ENCODE measurements at places on chromosomes 11 and 22.

- no peak overlapping the region for H3K27ac ChIP-seq
- H3K4me1 ChIP-seq = peaks cover 86% of the 10 kb centered on the region
- H3K36me3 ChIP-seq = peaks cover 20% of the 10 kb centered on the region
- no peaks in the 10 kb centered on the region for H3K27me3 ChIP-seq
- H3K4me3 ChIP-seq = no peak overlapping the region
- no peak for DNase-seq
Measured at GRCh38 chr22:40213478-40213877, 35.8 kb downstream of the TNRC6B start.

GRCh38 chr11:107577346-107577711, 11.8 kb upstream of the ALKBH8 start:
- DNase-seq = no peak
- no peaks in the 10 kb centered on the region for H3K4me1 ChIP-seq
- peaks cover 8% of the 10 kb centered on the region for H3K27me3 ChIP-seq
- no peak overlapping the region for H3K4me3 ChIP-seq

DNA sequence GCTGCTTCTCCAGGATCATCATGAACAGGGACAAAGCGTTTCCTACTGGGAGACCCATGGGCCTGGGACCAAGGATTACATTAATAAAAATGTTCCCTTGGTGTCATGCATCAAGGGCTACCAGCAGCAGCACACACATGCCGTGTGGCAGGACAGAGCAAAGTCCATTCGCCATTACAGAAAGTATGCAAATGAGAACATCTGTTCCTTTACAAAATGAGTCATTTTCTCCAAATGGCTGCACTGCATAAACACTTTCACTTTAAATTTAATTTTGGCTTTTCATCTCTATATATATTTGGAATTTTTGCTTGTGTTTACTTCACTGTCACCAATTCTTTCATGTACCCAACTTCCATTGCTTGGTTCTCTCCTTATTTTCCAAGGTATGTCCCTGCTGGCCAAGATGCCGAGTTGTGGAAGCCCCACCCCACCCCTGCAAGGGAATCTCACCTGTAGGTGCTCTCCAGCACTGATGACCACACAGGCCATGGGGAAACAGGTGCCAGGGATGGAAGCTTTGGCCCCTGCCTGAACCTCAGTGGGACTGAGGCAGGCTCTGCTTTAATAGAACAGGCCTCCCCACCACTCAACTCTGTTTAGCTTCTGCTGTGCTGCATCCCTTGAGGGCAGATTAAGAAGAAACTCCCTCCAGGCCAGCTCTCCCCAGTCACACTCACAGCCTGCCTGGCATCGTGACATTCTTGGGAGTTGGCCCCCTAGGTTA, 15.6 kb upstream of the GNAZ start:
- H3K27me3 ChIP-seq = peaks cover 27% of the 10 kb centered on the region
- no peaks in the 10 kb centered on the region for H3K36me3 ChIP-seq
- H3K27ac ChIP-seq = no peak overlapping the region
- H3K4me3 ChIP-seq = no peak overlapping the region

DNA sequence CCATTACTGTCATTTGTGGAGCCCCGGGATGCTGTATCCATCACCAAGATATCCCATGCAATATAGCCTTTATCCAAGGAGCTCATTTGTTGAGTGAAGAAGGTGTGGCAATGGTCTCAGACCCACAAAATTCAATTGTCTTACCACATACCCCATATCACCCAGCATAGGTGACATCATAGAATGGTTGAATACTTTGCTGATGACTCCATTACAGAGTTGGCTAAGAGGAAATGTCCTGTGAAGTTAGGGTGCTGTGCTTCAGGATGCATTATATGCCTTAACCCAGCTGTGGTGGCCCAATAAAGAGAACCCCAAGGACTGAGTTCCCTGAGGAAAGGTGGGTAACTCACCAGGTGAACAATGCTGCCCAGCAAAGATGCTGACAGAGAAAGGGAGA, 113.7 kb downstream of the EFCAB6 start:
- no peak overlapping the region for H3K27ac ChIP-seq
- no peak overlapping the region for H3K4me3 ChIP-seq
- DNase-seq = no peak
- H3K27me3 ChIP-seq = peaks cover 13% of the 10 kb centered on the region

- H3K4me1 ChIP-seq = no peaks in the 10 kb centered on the region
- no peaks in the 10 kb centered on the region for H3K36me3 ChIP-seq
- H3K4me3 ChIP-seq = no peak overlapping the region
- DNase-seq = no peak
Measured at GRCh38 chr11:11318961-11319360, 34.1 kb downstream of the CSNK2A3 start.

GRCh38 chr11:23023319-23023718, 163.0 kb upstream of the CCDC179 start:
- H3K27me3 ChIP-seq = no peaks in the 10 kb centered on the region
- no peaks in the 10 kb centered on the region for H3K36me3 ChIP-seq
- H3K27ac ChIP-seq = no peak overlapping the region
- no peak for DNase-seq
- H3K4me3 ChIP-seq = no peak overlapping the region

DNA sequence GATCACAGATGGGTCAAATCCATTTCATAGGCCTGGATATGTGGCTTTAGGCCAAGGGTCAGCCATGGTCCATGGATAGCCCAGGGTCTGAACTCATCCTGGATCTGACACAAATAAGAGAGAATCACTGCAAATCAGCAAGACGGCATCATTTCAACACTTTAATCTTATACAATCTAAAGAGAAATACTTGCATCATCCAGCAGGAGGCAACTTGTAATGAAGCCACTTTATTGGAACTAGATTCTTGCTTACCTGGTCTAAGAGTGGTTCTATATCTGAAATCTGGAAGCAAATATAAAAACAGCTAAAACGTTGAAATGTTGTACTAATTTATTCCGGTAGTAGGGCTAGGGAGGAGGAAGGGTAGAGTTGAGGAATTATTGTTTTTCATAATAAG, 870.1 kb downstream of the JRKL start:
- no peak overlapping the region for H3K4me3 ChIP-seq
- H3K27ac ChIP-seq = no peak overlapping the region
- H3K4me1 ChIP-seq = no peaks in the 10 kb centered on the region
- no peaks in the 10 kb centered on the region for H3K36me3 ChIP-seq
- DNase-seq = no peak

DNA sequence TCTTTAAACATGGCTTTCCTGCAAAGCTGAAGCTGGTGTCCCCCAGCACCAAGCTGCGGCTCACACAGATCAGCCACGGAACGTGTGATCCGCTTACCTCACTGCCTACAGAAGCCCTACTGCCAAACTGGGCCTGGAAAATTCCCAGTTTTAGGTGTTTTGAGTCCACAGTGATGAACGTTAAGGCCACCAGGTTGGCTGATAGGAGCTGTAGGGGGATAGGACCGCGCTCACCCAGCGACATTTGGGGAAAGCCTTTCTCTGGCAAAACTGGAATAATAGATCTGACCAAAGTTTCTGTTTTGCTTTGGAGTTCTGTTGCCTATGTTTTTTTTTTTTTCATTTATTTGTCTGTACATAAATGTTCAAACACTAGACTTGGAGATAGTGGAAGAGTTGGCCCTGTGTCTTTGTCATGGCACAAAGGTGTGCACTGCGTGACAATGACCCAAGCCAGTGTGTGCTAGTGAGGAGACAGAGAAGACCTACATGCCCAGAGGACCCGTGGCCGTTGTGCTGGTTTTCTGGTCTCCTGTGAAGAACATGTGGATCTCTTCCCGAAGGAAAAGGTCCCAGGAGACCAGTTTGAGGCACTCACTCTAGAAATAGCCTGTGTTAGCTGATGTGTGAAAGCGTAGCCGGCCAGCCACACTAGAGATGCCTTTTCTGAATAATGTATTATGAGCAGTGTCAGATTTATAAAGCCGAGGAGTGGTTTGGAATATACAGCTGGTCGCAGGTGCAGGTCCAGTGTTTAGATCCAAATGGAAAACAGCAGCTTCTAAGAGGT, 15.0 kb downstream of the ASPHD2 start:
- no peak overlapping the region for H3K27ac ChIP-seq
- H3K4me3 ChIP-seq = no peak overlapping the region
- peaks cover 10% of the 10 kb centered on the region for H3K36me3 ChIP-seq
- DNase-seq = no peak

DNA sequence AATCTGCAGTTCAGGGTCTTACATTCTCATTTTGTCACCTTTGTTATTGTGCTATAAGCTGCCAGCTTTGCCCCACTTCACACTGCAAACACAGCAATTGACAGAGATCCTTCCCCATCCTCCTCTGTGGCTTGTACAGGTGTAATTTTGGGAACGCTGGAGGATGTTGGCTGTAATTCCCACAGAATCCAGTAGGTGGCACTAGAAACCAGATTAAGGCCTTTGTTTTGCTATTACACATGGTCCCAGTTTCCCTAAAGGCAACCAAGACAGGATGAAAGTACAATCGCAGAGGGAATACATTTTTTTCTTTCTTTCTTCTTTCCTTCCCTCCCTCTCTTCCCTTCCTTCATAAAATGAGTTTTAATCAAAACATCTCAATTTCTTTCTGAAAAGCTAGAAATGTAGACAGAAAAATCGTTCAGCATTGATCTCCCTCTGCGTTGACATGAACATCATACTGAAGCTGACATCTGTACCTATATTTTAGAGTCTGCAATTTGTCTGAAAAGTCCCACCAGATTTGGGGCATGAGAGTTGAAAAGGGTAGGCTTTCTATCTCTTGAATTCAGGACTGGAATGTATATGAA, 21.3 kb upstream of the NELL1 start:
- no peak overlapping the region for H3K27ac ChIP-seq
- DNase-seq = peak; percentile 42
- H3K4me1 ChIP-seq = no peaks in the 10 kb centered on the region
- H3K27me3 ChIP-seq = peaks cover 1% of the 10 kb centered on the region

- peak overlapping the region; percentile 97 for H3K27ac ChIP-seq
- peaks cover 46% of the 10 kb centered on the region for H3K4me1 ChIP-seq
- peak overlapping the region; percentile 91 for H3K4me3 ChIP-seq
- peak; percentile 94 for DNase-seq
- H3K27me3 ChIP-seq = peaks cover 5% of the 10 kb centered on the region
Measured at GRCh38 chr11:65421794-65422632, 585 bp upstream of the NEAT1 start.

- H3K4me3 ChIP-seq = no peak overlapping the region
- H3K27me3 ChIP-seq = no peaks in the 10 kb centered on the region
- H3K27ac ChIP-seq = no peak overlapping the region
- DNase-seq = no peak
- no peaks in the 10 kb centered on the region for H3K36me3 ChIP-seq
- no peaks in the 10 kb centered on the region for H3K4me1 ChIP-seq
Measured at GRCh38 chr11:60769273-60769672, 12.6 kb downstream of the MS4A15 start.

GRCh38 chr22:30792456-30792855, 97.8 kb downstream of the OSBP2 start:
- H3K4me3 ChIP-seq = no peak overlapping the region
- no peaks in the 10 kb centered on the region for H3K27me3 ChIP-seq
- no peaks in the 10 kb centered on the region for H3K36me3 ChIP-seq
- no peaks in the 10 kb centered on the region for H3K4me1 ChIP-seq
- no peak for DNase-seq

DNA sequence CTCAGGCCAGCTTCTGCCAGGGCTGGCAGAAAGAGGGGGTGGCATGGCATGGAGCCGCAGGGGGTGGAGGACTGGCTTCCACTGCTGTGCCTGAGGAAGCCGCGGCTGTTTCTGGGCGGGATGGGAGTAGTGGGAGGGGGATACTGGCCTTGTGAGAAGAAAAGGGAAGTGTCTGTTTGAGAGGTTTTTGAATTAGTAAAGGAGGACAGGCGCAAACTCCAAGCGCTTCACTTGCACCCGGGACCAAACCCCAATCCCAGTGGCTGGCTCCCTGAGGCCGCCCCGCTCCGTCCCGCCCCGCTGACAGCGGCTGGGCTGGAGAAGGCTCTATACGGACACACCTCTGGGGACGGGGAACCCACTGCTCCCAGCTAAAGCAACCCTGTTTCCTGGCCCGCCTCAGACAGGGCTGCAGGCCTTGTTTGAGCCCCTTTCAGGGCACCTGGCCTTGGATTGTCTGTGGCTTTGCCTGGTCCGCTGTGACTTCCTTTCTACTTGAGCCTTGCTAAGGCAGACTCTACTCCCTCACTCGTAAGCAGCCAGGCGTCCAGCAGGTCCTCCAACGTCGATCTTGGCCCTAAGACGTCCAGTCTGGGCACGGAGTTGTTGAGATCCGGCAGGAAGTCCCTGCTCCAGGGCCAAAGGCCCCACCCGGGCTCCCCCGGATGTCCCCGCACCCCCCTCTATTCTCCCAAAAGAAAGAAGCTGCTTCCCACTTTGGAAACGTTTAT, 2.2 kb downstream of the APOA1 start:
- H3K4me1 ChIP-seq = peaks cover 16% of the 10 kb centered on the region
- H3K4me3 ChIP-seq = peak overlapping the region; percentile 66
- no peaks in the 10 kb centered on the region for H3K36me3 ChIP-seq
- H3K27ac ChIP-seq = peak overlapping the region; percentile 80
- no peaks in the 10 kb centered on the region for H3K27me3 ChIP-seq

DNA sequence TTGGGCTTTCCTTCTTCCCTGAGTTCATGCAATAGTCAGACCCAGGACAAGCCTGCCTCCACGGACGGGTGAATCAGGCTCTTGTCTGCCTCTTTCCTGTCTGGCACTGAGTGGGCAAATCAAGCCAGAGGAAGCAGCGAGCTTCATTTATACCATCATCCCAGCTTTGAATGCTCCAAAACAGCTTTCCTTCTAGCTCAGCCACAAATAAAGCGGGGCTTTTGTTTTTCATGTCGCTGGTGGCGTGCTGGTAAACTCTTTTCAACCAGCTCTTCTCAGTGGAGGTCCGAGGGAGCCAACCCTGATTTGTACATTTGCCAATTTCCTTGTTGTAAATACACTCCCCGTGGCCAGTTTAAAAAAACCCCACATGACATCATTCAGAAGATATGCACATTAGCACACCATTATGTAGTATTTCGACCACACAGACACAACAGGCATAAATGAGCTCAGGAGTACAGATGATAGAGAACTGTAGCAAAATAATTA, 8.6 kb downstream of the C11orf91 start:
- peaks cover 11% of the 10 kb centered on the region for H3K27me3 ChIP-seq
- DNase-seq = no peak
- H3K36me3 ChIP-seq = no peaks in the 10 kb centered on the region
- H3K27ac ChIP-seq = no peak overlapping the region
- no peak overlapping the region for H3K4me3 ChIP-seq

DNA sequence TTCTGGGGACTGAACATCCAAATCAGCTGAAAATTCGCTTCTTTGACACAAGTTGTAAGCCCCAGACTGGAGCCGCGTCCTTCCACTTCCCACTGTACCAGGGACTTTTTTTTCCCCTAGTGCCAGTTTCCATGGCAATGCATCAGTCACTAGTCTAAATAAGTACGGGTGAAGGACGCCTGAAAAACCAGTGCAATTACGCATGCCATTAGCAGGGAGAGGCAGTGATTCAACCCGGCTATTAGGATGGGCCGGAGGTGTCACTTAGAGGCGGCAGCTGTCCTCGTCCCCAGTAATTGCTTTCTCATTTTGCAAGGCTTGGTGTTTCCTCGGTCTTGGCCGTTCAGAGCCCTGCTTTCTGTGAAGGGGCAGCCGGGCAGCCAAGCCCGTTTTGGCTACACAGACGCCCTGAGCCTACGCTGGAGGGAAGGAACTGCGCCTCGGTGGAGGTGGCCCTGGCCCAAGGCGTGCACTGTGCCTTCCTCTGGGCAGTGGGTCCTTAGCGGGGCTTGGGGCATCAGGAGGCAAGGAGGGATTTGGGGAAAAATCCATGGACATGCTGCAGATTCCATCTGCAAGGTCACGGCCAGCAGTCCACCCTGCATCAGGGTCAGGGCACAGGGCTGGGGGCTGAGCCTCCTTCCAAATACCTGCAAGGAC, 319.7 kb downstream of the CTTN start:
- no peak overlapping the region for H3K27ac ChIP-seq
- no peak for DNase-seq
- H3K4me3 ChIP-seq = no peak overlapping the region
- no peaks in the 10 kb centered on the region for H3K4me1 ChIP-seq
- H3K27me3 ChIP-seq = no peaks in the 10 kb centered on the region
- H3K36me3 ChIP-seq = no peaks in the 10 kb centered on the region

Measured in activated CD4-positive, alpha-beta T cell treated with anti-CD3 and anti-CD28 coated beads, Interleukin-2, amount 10 ng/mL, durations not matched to agents 7 days and 5 days (primary cell).